Activated naive CD4-positive, alpha-beta T cell treated with anti-CD3 and anti-CD28 coated beads for 36 hours (primary cell): ENCODE measurements at places on chromosomes 11 and 22.

- peaks cover 10% of the 10 kb centered on the region for H3K27me3 ChIP-seq
- no peaks in the 10 kb centered on the region for H3K36me3 ChIP-seq
- no peak overlapping the region for H3K4me3 ChIP-seq
- no peaks in the 10 kb centered on the region for H3K4me1 ChIP-seq
- no peak overlapping the region for H3K27ac ChIP-seq
These were observed 13.4 kb upstream of the P2RY2 start for GRCh38 chr11:73204711-73205121.

- H3K4me1 ChIP-seq, result peaks cover 24% of the 10 kb centered on the region
- H3K27ac ChIP-seq, result peak overlapping the region; percentile 2
- H3K4me3 ChIP-seq, result no peak overlapping the region
- no peak for DNase-seq
- H3K27me3 ChIP-seq, result no peaks in the 10 kb centered on the region
These were observed 97.7 kb upstream of the SORL1-AS1 start for GRCh38 chr11:121550247-121551030.

DNA sequence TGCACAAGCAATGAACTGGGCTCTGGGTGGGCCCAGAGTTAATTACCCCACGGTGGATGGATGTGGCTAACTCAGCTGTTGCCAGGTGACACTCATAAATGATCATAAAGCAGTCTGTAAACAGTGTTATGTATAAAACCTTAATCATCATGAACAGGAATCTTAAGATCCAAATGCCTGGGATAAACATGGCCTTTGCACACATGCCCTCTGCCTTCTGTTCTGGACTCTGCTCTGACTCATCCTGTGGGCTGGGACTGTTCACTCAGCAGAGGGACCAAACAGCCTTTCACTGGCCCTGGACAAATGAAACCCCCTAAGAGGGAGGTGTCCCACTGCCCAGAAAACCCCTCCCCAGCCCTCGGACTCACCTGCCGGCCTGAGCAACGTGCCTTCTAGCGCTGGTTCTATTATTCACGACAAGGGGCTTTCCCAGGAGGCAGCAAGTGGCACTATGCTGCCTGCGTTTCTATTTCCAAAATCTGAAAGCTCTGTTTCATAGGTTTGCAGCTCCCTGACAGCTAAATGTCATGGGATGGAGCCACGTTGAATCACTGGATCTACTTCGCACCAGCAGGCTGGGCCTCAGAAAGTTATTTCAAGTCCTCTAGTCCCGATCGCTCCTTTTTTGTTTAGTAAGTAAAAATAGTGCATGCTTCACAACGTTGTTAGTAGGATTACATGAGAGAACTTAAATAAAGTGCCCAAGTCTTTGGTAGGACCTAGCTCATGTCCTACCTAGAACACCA is 53.0 kb downstream of the LARGE1 start:
- H3K4me3 ChIP-seq, result no peak overlapping the region
- no peak overlapping the region for H3K27ac ChIP-seq
- H3K27me3 ChIP-seq, result no peaks in the 10 kb centered on the region
- H3K36me3 ChIP-seq, result no peaks in the 10 kb centered on the region

DNA sequence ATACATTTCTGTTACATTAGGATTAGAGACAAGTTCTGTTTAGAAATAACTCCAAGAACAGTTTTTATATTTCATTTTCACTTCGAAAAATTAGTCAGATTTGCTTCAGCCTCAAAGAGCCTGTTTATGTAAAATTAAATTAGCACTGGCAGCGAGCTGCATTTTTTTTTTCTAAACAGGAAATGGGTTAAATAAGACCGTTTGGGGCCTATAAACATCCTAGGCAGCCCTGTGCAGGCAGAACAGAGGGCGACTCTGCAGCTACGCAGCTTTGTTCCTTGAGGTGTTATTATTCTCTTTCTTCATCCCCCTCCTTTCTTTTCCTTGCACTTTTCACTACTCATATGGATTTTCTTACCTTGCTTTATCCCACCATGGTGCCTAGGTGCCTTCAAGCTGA is 48.7 kb downstream of the CWC15 start:
- H3K36me3 ChIP-seq, result peaks cover 8% of the 10 kb centered on the region
- peak overlapping the region; percentile 19 for H3K4me3 ChIP-seq
- DNase-seq, result peak; percentile 39

GRCh38 chr22:36253523-36254490 is 874 bp downstream of the APOL1 start:
- peak overlapping the region; percentile 93 for H3K27ac ChIP-seq
- H3K4me3 ChIP-seq, result peak overlapping the region; percentile 87
- peak; percentile 53 for DNase-seq
- H3K27me3 ChIP-seq, result no peaks in the 10 kb centered on the region
- H3K4me1 ChIP-seq, result peaks cover 52% of the 10 kb centered on the region

- H3K27me3 ChIP-seq, result peaks cover 2% of the 10 kb centered on the region
- no peaks in the 10 kb centered on the region for H3K36me3 ChIP-seq
- H3K4me3 ChIP-seq, result no peak overlapping the region
- H3K27ac ChIP-seq, result no peak overlapping the region
These were observed 20.8 kb upstream of the DLAT start for GRCh38 chr11:112004389-112004788.

DNA sequence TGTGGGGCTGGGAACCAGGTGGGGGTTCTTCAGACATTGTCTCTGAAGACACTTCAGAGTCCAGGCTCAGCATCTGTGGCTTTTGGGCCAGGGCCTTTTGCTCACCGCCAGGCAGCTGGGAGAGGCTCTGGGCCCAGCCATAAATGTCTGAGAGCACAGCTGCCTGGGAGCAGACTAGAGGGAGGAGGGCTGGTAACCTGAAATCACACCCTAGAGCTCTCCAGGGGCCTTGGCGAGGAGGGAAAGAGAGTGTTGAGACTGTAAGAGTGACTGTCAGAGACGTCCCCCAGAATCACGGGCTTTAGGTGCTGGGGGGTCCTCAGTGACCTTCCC is 4.1 kb downstream of the TRABD start:
- H3K4me3 ChIP-seq, result peak overlapping the region; percentile 84
- H3K27me3 ChIP-seq, result no peaks in the 10 kb centered on the region
- DNase-seq, result no peak
- H3K4me1 ChIP-seq, result peaks cover 53% of the 10 kb centered on the region

DNA sequence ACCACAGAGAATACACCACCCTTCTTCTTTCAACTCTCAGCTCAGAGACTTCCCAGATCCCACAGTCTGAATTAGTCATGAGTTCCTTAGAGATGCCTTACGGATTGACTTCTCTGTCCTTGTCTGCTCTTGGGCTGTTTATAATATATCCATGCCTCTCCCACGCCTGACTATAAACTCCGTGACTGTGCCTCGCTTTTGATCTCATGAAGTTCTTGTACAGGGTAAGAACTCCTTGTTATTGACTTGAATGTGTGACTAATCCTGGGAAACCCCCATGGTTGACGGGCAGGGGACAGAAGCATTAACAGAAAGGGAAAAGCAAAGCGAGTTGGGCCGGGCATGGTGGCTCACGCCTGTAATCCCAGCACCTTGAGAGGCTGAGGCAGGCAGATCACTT is 62.4 kb upstream of the POU2AF1 start:
- DNase-seq, result peak; percentile 35
- H3K36me3 ChIP-seq, result no peaks in the 10 kb centered on the region
- H3K4me1 ChIP-seq, result peaks cover 20% of the 10 kb centered on the region
- no peak overlapping the region for H3K27ac ChIP-seq
- H3K27me3 ChIP-seq, result peaks cover 1% of the 10 kb centered on the region

DNA sequence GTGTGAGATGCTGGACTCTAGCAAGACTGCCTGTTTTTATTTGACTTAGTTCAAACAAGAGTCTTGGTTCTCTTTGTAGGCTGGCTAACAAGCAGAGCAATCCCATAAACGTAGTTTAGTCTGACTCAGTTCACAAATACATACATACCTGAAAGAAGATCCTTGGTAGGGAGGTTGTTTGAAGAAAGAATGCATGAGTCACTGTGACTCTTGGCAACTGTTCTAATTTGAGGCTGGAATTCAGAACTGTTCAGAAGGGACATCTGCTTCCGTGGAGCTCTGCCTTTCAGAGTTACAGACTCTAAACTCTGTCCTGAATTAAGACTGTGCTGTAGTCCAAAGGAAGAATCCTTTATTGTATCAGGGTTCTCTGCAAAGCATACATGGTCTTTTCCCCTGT is 32.2 kb downstream of the C2CD3 start:
- no peak for DNase-seq
- no peak overlapping the region for H3K4me3 ChIP-seq
- peaks cover 2% of the 10 kb centered on the region for H3K4me1 ChIP-seq
- no peak overlapping the region for H3K27ac ChIP-seq
- no peaks in the 10 kb centered on the region for H3K27me3 ChIP-seq

DNA sequence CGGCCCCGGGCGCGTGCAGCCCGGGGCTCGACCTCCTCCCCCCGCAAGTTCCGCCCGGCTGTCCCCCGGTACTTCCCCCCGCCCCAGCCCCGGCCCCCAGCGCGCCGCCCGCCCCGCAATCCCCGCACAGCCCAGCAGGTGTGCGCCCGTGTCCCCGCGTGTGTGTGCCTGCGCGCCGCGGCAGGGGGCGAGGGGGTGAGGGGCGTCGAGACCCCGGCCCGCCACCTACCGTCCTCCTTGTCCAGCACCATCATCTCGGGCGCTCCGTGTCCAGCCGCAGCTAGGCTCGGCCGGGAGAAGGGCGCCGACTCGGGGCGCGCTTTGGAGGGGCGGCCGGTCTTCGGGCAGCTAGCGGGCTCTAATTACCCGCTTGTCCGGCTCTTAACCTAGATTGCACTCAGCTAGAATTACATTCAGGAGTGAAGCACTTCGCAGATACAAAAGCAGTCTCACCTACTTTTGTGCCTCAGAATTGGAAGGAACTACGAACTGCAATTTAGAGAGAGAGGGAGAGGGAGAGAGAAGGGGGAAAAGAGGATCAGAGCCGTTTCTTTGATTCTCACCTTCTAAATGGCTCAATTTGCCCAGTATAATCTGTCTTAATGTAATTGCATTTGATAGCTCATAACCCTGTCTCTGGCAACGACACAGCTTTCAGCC is 439 bp downstream of the LMO1 start:
- no peaks in the 10 kb centered on the region for H3K36me3 ChIP-seq
- no peak overlapping the region for H3K27ac ChIP-seq
- DNase-seq, result no peak
- H3K4me1 ChIP-seq, result peaks cover 11% of the 10 kb centered on the region

- peaks cover 5% of the 10 kb centered on the region for H3K27me3 ChIP-seq
- H3K36me3 ChIP-seq, result no peaks in the 10 kb centered on the region
- H3K27ac ChIP-seq, result no peak within 1 kb of the TSS
These were observed at the start of gene EHF for GRCh38 chr11:34620820-34621792. EHF (plus strand) TSS chr11:34621093; CDS start chr11:34642631, 21,538 bp downstream.

GRCh38 chr22:17213976-17214375 is 5.3 kb downstream of the ADA2 start:
- H3K27me3 ChIP-seq, result no peaks in the 10 kb centered on the region
- H3K27ac ChIP-seq, result no peak overlapping the region
- H3K4me3 ChIP-seq, result no peak overlapping the region
- DNase-seq, result peak; percentile 73

- H3K27me3 ChIP-seq, result peaks cover 23% of the 10 kb centered on the region
- peak; percentile 62 for DNase-seq
- H3K36me3 ChIP-seq, result peaks cover 1% of the 10 kb centered on the region
- no peak overlapping the region for H3K4me3 ChIP-seq
- no peak overlapping the region for H3K27ac ChIP-seq
These were observed 4.8 kb upstream of the ELFN2 start for GRCh38 chr22:37431801-37432707.

GRCh38 chr11:16881766-16882165 is 132.4 kb downstream of the PLEKHA7 start:
- no peak overlapping the region for H3K27ac ChIP-seq
- no peaks in the 10 kb centered on the region for H3K27me3 ChIP-seq
- H3K4me3 ChIP-seq, result no peak overlapping the region
- no peak for DNase-seq
- no peaks in the 10 kb centered on the region for H3K4me1 ChIP-seq
